ENCODE measurements at places on chromosomes 2 and 18. TPM values are rescaled to one million over a fixed set of nuclear protein-coding genes. Genes with fewer than 3 reads are reported as not detected.

- no peak overlapping the region for H3K4me3 ChIP-seq
- H3K27ac ChIP-seq: no peak overlapping the region
- H3K4me1 ChIP-seq: peaks cover 12% of the 10 kb centered on the region
- H3K36me3 ChIP-seq: no peaks in the 10 kb centered on the region
Observed at GRCh38 chr2:38438883-38439612, 62.0 kb upstream of the ATL2 start.

DNA sequence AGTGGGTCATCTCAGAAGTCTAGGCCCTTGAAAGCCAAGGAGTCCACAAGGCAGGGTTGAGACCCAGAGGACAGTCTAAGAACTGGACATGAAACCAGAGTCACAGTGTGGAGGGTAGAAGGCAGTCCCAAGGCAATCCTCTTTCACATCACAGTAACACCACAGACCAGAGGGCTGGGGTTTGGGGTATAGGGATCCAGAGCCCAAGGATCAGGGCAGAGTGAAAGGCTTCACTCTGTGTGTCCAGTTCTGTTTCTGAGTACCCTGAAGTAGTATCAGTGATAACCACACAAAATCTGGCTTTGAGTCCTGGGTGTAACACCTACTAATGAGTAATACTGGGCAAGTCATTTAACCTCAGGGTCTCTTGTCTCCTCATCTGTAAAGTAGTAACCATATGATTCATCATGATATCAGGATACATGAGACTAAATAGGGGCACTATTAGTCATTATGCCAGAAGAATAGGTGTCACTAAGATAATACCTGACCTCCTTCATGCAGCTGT, 91.0 kb downstream of the ICA1L start:
- no peak overlapping the region for H3K4me3 ChIP-seq
- H3K27ac ChIP-seq: no peak overlapping the region
- H3K4me1 ChIP-seq: no peaks in the 10 kb centered on the region
- DNase-seq: no peak
- H3K36me3 ChIP-seq: no peaks in the 10 kb centered on the region

DNA sequence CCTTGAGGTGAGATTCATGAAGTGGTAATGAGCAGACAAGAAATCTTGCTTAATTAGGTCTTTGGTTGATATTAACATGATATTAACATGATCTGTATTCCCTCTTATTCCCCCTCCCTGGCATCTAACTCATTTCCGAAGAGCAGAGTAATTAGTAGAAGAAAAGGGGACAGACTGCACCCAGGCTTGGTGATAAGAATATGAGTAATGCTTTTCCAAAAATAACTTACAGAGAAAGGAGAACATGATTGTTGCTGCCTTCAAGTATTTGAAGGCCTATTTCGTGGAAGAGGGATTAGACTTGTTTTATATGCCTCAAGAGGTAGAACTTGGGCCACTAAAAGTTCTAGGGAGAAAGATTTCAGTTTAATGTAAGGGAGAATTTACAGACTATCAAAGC, 130.6 kb upstream of the ATP5MC3 start:
- H3K27me3 ChIP-seq: no peaks in the 10 kb centered on the region
- H3K4me1 ChIP-seq: no peaks in the 10 kb centered on the region
- no peak overlapping the region for H3K4me3 ChIP-seq
- no peak for DNase-seq
- H3K36me3 ChIP-seq: no peaks in the 10 kb centered on the region

DNA sequence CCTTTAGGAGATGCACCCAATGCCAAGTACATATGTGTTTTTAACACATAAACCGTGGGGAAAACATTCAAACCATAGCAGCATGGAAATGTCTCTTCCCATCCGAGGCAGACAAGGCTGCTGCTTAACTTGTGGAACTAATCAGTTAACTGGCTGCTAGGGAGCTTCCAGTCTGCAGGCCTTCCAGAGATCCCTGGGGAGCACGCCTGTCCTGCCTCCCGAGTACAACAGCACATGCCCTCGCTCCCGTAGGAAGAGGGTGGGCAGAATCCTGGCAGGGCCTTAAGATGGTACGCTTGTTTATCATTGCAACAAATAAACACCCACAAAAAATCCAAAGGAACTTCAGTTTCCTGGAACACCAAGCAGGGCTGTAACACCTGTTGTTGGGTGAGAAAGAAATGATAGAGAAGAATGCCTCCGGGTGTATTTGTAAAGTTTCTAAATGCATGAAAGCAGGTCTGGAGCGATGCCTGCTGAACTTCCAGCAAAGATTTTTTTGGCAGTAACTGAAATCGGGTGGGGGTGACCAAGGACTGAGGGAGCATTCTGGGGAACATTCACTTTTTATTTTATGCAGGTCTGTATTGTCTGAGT, 56.2 kb downstream of the EDAR start:
- H3K36me3 ChIP-seq: no peaks in the 10 kb centered on the region
- H3K27ac ChIP-seq: no peak overlapping the region
- no peak for DNase-seq
- H3K4me1 ChIP-seq: no peaks in the 10 kb centered on the region

GRCh38 chr2:235599596-235600338, 105.9 kb downstream of the AGAP1 start:
- H3K36me3 ChIP-seq: no peaks in the 10 kb centered on the region
- DNase-seq: no peak
- H3K4me1 ChIP-seq: no peaks in the 10 kb centered on the region
- H3K27ac ChIP-seq: no peak overlapping the region

- H3K4me3 ChIP-seq: no peak overlapping the region
- no peaks in the 10 kb centered on the region for H3K4me1 ChIP-seq
- no peak overlapping the region for H3K27ac ChIP-seq
- no peaks in the 10 kb centered on the region for H3K36me3 ChIP-seq
- no peak for DNase-seq
Observed at GRCh38 chr18:59986139-59986538, 86.3 kb downstream of the PMAIP1 start.

The GPR45 gene
- not detected for total RNA-seq
